ENCODE measurements at places on chromosomes 13 and 19.

GRCh38 chr19:15577184-15577771 is 37.7 kb upstream of the CYP4F8 start:
- DNase-seq, result peak; percentile 10

DNA sequence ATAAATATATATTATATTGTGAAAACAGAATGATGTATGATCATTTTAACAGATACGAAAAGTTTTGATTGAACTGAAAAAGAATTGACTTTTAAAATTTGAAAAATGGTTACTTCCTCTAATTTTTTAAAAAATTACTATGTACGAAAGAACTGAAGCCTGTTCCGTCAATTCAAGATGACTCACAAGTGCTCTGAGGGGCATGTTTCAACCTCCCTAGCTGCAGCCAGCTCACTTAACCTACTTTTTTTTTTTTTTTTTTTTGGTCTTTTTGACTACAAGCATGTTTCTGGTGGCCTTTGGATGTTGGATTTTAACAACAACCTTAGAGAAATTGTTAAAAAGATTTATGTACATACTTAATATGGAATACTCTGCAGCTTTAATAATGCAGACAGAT is 1139.3 kb downstream of the DIAPH3 start:
- no peak for DNase-seq

- DNase-seq, result no peak
Observed at GRCh38 chr13:109026266-109026665, 396.9 kb downstream of the MYO16 start.

- DNase-seq, result no peak
Observed at GRCh38 chr19:38385804-38386257, 2.0 kb downstream of the GGN start.

- peak; percentile 89 for DNase-seq
Observed at GRCh38 chr13:110914331-110915056, 375 bp downstream of the ANKRD10 start.

DNA sequence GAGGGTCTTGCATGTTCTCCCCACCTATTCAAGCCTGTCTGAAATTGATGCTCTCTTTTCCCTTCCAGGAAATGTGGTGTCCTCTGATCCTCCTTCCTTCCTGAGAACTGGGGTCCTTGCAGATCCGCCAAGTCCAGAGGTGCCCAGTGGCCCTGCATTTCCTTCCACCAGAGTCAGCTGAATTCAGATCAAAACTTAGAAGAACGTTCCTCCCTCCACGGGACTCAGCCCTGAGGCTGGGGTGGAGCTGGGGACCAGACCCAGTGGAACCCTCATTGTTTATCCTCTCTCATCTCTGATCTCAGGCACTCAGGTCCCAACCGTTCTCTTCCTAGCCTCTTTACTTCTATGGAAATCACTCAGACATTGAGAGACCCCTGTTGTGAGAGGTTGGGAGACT is 477.3 kb downstream of the TSHZ3 start:
- no peak for DNase-seq

DNA sequence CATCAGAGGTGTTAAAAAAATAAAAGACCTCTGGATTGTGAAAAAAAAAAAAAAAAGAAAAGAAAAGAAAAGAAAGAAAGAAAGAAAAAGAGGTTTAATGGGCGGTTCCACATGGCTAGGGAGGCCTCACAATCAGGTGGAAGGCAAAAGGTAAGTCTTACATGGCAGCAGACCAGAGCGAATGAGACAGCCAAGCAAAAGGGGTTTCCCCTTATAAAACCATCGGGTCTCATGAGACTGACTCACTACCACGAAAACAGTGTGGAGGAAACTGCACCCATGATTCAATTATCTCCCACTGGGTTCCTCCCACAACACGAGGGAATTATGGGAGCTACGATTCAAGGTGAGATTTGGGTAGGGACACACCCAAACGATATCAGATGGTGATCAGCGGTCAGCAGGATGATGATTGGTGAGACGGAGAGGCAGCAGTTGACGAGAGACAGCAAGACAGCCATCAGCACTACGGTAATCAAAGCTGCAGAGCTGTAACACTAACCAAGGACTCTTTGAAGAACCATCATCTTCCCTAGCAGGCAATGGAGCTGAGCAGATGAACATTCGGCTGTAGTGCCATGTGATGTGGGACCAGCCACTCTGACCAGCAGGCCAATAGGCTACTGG is 3.9 kb upstream of the CD209 start:
- no peak for DNase-seq

DNA sequence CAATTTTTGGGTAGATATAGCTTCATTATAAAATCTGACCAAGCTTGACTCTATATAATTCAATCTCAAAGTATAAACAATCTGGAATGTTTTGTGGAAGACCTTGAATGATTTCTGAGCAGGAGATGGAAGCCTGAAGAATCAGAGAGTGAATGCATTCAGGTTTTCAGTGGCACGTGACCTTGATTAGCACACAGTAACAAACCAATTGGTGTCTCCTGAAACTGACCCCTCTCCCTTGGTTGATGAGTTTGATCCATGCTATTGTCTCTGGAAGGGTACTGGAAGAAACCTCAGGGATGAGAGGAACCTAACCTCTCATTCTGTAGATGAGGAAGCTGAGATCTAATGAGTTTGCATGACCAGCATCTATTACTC is 39.6 kb downstream of the PCDH8 start:
- no peak for DNase-seq

DNA sequence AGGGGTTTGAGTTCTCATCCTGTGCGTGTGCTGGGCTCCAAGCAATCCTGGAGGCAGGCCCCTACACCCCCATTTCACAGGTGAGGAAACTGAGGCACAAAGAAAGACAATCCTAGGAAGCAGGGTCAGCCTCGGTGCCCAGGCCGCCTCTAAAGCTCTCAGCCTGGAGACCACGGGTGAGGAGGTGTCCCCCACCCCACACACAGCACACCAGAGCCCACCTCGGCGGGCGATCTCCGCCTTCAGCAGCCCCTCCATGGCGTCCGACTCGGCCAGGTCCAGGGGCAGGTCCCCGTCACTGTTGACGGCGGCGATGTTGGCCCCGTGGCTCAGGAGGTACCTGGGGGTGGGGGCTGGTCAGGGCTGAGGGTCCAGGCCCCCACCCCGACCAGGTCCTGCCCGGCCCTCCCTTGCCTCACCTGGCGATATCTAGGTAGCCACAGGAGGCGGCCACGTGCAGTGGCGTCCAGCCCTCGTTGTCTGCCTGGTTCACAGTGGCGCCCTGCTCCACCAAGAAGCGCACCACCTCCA is 5.1 kb downstream of the PPP1R12C start:
- DNase-seq, result no peak

DNA sequence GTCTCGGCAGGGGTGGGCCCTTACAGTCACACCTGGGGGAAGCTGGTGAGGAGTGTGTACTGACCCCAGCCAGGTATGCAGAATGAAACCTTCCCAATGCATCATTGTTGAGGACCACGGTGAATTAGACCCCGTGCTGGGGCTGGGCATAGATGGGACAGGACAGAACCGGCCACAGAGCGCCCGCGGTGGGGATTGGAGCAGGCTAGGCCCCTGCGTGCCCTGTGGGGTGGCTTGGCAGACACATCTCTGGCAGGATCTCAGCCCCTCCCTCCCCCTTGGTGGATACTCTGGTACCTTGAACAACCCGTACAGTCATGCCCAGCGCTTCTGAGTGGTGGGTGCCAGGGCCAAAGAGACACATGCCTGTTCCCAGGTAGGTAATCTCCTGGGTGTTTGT is 200.6 kb downstream of the TEX29 start:
- DNase-seq, result no peak

DNA sequence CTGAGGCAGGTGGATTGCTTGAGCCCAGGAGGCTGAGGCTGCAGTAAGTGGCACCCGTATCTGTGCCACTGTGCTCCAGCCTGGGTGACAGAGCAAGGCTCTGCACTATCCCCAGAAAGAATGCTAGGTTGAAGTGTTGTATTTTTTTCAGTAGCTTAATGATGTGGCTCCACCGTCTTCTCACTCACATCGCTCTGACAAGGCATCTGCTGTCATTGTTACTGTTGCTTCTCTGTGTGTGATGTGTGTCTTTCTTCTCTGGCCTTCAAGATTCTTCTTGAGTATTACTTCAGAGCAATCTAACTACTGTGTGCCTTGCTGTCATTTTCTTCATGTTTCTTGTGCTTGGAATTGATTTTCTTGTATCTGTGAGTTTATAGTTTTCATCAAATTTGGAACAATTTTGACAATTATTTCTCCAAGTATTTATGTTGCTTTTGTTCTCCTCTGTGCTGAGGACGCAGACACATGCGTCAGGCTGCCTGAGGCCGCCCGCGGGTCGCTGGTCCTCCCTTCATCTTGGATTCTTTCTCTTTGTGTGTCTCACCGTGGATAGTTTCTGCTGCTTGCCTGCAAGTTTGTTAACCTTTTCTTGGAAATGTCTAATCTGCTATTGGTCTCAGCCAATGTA is 10.8 kb downstream of the ADPRHL1 start:
- DNase-seq, result no peak

GRCh38 chr13:45105895-45106294 is 14.4 kb upstream of the GTF2F2 start:
- no peak for DNase-seq

Measured in testis (tissue), 5 donors.